ENCODE measurements at places on chromosomes 2 and 18.
A peak's percentile ranks its signal among the peaks of the same experiment; 100 is the strongest.

GRCh38 chr2:196233805-196234475 lies 62.6 kb upstream of the STK17B start:
- no peak for DNase-seq

GRCh38 chr18:55219059-55219458 lies 259.8 kb upstream of the CCDC68 start:
- no peak for DNase-seq

DNA sequence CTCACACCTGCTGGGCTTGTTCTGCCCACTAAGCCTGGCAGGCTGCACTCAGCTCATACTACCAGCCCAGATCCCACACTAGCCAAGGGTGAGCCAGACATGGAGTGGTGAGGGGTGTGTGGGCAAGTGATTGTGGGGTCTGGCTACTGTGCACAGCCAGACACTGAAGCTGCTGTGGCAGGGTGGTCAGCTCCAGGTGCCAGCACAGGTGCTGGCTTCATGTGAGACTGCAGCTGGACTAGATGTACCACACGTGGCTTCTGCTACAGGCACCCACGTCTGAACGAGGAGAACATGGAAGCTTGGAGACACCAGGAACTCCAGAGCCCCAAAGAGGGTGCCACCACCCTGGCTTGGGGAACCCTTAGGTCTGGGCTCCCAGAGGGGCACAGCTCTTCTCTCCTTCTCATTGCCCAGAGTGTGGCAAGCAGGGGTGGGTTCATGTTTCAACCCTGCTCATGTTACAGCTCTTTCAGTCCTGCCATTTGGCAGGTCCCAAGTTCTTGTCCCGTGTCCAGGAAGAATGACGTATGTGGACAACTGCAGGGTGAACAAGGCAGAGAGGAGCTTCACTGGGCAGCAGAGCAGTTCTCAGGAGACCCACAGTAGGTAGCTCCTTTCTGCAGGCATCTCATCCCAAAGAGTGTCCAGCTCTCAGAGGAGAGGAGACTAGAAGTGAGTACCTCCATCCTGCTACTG lies 1624.2 kb upstream of the TMEFF2 start:
- DNase-seq = no peak

GRCh38 chr18:23105030-23105429 lies 30.3 kb upstream of the CABLES1 start:
- no peak for DNase-seq

DNA sequence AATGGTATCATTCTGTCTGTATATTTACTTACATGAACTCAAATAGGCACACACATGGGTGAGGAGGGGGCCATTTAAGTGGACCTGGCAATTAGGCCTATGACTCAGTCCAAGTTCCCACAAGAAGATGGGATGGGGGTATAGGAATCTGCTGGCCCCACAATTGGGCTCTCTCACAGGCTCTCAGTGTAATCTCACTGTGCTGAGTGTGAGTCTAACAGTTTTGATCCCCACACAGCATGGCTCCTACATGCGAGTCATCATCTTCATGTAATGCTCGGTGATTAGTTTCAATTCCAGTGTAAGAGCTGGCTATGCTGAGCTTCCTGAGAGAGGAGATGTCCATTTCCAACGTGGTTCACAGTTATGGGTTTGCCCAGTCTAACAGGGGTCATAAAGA lies 114.0 kb downstream of the GATA6 start:
- peak; percentile 36 for DNase-seq

DNA sequence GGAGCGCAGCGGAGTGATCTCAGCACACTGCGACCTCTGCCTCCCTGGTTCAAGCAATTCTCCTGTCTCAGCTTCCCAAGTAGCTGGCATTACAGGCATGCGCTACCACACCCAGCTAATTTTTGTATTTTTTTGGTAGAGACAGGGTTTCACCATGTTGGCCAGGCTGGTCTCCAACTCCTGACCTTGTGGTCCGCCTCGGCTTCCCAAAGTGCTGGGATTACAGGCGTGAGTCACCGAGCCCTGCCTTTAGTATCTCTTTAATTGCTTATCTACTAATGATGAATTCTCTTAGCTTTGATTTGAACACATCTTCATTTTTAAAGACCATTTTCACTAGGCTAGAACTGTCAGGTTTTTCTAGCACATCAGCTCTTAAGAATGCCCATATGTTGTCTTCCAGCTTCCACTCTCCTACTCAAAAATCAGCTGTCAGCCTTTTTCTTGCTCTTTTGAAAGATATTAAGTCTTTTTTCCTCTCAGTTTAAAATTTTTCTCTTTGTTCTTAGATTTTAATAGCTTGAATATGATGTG lies 16.1 kb upstream of the MFSD2B start:
- DNase-seq = no peak

- no peak for DNase-seq
These were observed 37.4 kb downstream of the NCKAP1 start for GRCh38 chr2:183000846-183001245.

GRCh38 chr2:44060990-44061389 lies 65.2 kb upstream of the LRPPRC start:
- no peak for DNase-seq

- DNase-seq = no peak
These were observed 1246.3 kb upstream of the PIK3C3 start for GRCh38 chr18:40708726-40709125.

DNA sequence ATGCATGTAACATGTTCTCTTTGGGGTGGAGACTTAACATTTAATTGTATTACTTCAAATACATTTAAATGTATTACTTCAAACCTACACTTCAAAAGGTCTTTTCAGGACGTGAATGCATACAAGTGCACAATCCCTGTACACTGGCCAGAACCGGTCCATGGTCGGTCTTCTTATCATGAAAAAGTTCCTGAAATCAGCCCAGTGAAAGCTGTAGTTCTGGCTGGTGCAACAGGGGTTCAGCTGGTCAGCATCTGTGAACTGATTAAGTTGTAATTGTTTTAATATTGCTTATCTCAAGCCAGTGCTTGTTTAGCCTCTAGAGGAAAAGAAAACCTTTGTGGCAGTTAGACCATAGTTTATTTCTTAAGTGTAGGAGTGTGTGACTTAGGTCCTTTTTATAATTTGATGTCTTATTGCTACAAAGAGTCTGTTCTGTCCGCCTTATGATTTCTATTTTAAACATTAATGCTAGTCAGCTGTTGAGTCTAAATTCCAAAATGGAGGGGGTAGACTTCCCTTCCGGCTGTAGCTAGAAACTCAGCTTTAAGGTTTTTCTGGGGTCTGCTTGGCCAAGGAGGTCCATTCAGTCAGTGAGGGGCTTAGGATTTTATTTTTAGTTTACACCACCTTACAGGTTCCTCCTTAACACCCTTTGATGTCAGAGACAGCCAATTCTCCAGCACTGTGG lies 768 bp upstream of the CYBRD1 start:
- no peak for DNase-seq

DNA sequence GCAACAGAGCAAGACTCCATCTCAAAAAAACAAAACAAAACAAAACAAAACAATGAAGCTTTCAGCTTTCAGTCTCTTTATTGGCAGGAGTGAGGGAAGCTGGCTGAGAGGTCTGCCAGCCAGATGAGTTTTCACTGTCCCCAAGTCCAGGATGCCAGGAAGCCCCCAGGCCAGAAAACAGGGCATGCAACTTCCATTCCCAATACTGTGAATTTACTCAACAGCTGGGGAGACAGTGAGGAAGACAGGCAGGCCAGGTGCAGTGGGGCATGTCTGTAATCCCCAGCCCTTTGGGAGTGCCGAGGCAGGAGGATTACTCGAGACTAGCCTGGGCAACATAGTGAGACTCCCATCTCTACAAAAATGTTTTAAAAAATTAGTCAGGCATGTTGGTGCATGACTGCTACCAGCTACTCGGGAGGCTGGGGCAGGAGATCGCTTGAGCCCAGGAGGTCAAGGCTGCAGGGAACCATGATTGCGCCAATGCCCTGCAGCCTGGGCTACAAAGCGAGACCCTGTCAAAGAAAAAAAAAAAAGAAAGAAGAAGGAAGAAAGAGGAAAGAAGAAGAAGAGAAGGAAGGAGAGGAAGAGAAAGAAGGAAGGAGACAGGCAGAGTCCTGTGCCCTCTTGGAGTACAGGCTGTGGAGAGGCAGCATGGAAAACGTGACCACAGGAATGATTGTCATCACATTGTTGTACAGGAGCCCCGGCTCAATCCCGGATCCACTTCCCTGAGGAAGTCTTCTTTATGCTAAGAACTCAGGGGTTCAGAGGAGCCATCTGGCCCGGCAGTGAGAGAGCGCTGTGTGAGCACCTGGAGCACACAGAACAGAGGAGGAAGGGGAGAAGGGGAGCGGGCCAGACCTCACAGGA lies 29.2 kb upstream of the POMC start:
- DNase-seq = no peak

Measured in suppressor macrophage treated with lipopolysaccharide for 1 hour (primary cell).